ENCODE measurements at places on chromosomes 3 and 15.

- DNase-seq: no peak
Measured at GRCh38 chr3:9141928-9142289, 107.5 kb downstream of the SRGAP3 start.

- DNase-seq: no peak
Measured at GRCh38 chr3:115498421-115498820, 124.9 kb upstream of the GAP43 start.

- no peak for DNase-seq
Measured at GRCh38 chr15:70165716-70166284, 68.1 kb upstream of the TLE3 start.

DNA sequence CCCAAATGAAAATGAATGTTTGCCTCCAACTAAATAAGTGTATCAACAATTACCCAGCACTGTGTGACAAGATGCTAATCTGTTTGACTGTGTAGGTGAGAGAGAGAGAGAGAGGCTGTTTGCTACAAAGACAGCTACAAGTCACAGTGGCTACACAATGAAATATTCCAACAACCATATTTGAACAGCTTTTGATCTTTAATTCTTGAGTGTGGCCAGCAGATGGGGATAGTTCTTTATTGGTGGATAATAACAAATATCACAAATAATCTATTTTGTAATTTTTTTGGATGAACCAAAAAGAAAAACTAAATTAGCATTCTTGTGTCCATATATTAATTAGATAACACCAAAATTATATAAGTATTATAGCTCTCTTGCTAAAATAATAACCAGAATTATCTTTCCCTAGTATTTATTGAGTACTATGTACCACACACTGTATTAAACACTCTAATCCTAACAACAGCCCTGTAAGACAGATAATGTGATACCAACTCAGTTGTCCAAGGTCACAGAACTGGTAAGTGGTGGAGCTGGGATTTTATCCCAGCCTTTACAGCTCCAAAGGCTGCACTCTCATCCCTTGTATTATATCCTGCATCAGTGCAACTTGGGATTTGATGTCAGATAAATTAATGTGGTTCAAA lies 61.9 kb upstream of the C3orf80 start:
- DNase-seq: no peak

DNA sequence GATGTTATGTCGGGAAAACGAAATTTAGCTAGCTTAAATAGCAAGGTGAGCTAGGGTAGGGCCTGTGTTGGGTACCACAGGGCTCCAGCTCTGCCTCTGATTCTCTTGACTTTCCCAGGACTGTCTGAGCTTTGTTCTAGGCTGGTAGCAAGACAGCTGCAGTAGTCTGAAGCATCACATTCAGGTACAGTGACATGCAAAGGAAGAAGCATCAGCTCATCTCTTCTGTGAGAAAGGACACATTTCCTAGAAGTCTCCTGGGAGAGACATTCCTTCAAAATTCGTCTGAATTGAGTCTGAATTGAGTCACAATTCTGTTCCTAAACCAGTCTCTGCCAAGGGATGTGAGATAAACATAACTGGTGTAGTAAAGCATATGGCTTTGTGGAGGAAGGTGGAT lies 8.5 kb upstream of the UBXN7 start:
- DNase-seq: no peak

DNA sequence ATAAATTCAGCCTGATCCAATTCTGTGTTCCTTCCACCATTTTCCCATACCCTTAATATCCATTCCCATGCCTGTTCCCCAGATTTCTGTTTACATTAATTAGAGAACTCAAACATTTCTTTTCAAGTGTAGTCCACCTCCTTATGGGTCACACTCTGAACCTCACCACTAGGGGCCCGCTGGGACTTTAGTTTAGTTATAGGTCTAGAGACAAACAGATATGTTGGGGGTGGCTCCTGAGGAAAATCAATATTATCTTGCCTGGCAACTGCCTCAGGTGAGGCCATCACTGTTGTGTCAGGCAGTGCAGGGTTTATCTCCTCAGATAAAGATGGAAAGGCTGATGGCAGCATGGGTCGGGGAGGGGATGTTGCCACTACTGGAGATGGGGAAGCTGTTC lies 72.8 kb downstream of the CLDN1 start:
- DNase-seq: no peak

DNA sequence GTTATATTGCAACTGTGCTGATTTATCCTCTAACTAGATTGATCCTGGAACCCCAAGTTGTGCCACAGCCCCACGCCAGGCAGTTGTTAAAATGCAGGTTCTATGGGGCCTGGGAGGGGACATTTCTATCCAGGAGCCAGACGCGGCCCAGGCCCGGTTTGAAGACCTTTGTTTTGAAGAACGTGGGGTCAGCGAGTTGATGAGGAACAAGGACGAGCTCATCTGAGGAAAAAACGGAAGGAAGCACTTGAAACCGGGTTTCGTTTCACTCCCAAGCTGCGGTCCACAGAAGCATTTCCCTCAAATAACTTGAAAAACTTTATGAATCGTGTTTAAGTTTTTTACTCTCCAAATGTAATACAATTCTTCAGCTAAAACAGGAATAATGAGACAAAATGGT lies 76.4 kb downstream of the CHSY1 start:
- no peak for DNase-seq

DNA sequence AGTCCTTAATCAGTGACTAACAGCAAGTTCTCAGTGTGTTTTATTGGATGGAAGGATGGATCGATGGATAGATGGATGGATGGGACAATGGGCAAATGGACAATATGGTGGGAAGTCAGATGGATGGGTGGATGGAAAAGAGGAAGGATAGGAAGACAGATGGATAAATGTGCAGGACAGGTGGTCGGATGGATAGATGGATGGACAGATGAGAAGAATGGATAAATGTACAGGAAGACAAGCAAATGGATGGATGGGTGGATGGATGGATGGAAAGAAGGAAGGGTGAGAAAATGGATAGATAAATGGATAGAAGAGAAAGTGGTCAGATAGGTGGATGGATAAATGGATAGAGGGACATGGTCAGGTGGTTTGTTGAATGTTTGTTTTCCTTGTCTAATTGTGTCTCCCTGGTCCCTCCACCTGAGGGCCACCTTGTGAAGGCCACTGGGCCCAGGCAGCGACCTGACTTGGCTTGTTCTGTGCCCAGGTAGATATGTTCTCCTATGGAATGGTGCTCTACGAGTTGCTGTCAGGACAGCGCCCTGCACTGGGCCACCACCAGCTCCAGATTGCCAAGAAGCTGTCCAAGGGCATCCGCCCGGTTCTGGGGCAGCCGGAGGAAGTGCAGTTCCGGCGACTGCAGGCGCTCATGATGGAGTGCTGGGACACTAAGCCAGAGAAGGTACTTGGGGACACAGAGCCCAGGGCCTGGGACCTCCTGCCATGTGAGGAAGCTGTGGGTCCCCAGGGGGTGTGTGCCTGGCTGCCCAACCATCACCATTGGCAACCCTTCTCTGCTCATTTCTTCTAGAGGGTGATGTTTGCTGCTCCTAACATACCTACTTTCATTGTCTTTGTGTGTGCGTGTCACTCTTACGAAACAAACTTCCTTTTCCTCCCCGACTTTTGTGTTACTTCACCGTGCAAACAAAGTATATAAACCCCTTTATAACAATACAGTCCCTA lies 137.5 kb downstream of the LRRK1 start:
- DNase-seq: no peak

DNA sequence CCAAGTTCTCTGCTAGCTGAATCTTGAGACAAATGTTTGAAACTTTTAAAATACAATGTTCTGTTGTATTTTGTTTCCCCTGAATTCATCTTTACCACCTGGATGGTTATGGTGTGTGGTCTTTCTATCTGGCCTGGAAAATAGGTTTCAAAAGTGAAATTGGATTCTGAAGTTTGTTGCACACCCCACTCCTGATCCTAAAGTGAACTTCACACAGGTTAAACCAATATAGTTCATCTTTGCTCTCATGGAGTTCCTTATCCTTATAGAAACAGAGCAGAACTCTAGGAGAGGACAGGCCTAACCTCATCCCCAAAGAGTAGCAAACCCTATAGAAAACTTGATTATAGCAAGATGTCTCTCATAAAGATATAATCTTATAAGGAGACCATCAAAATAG lies 179.4 kb upstream of the BCL6 start:
- DNase-seq: no peak

GRCh38 chr3:12384451-12385233 lies 95.8 kb downstream of the PPARG start:
- no peak for DNase-seq

DNA sequence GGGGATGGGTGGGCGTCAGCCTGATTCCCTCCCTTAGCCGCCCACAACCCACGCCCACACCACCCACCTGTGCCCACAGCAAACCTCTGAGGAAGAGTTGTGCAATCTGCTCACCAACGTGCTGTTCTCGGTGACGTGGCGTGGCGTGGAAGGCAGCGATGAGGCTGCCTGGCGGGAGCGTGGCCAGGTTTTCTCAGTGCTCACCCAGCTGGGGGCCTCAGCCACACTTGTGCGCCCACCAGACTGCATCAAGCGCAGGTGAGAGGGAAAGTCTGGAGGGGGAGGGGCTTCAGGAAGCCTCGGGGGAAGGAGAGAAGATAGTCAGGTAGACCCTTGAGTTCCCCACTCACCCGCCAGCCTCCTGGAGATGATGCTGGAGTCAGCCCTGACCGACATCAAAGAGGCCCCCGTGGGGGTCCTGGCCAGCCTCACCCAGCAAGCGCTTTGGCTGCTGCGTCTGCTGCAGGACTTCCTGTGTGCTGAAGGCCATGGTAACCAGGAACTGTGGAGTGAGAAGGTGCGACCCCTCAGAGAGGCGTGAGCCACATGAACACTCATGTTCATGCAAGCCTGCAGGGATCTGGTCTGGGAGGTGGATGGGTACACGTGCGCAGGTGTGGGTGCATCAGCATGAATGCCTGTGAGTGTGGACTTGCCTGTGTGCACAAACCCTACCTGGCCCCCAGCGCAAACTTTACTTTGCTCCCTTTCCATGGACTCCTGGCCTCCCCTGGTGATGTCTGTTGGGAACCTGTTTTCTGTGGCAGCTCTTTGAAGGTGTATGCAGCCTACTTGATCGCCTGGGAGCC lies 21.7 kb downstream of the NBEAL2 start:
- DNase-seq: no peak

- DNase-seq: no peak
Measured at GRCh38 chr15:63318344-63318743, 40.9 kb downstream of the APH1B start.

DNA sequence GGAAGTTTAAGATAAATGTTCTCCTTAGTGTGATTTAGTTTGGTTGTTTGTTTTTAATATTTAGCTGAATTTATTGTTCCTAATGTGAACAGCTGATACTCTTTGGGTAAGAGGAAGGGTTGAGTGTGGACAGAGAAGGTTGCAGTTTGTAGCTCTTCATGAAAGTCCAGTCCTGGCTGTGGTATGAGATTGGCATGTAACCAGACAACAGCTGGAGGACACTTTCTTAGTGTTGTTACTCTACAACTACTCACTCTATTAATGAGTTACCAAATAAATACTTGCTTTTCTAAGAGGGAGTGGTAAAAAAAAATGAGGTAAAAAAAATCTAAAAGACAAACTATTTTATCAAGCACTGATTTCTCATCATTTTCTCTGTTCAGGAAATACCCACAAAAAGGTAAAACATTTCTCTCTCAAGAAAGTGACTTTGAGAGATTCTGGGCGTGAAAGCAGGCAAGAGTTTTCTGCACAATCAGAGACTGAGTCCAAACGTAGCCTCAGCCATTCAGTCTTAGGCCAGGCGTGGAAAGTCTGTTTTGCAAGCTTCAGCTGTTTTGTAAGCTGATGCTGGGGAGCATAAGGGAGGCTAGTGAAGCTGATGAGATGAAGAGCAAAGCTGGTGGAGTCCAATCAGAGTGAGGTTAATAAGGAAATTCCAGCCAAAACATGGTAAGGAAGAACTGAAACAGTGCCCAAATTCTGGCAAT lies 138.5 kb upstream of the ARPP21 start:
- DNase-seq: no peak

GRCh38 chr15:31269816-31270575 lies 56.6 kb upstream of the KLF13 start:
- DNase-seq: no peak

GRCh38 chr15:23415321-23415865 lies 31.6 kb downstream of the GOLGA6L2 start:
- DNase-seq: no peak

- no peak for DNase-seq
Measured at GRCh38 chr3:131036986-131037385, 10.3 kb downstream of the NEK11 start.

DNA sequence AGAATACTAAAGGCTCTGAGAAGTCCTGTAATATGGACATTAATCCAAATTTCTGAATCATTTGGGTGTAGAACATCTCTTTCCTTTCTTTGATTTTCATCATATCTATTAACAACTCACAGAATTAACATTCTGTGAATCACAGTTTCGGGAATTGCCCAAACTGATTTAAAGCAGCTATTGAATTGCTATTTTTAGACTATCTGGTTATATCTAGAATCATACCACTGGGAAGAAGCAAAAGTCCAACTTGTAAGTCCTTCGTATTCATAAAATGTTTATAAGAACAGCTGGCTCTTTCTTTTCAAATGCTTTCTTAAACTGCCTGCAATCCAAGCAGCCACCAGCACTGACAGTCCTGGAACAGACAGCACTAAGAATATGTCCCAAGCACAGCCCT lies 733.0 kb downstream of the NTRK3 start:
- no peak for DNase-seq

GRCh38 chr3:112375117-112375516 lies 42.2 kb downstream of the CD200 start:
- no peak for DNase-seq

DNA sequence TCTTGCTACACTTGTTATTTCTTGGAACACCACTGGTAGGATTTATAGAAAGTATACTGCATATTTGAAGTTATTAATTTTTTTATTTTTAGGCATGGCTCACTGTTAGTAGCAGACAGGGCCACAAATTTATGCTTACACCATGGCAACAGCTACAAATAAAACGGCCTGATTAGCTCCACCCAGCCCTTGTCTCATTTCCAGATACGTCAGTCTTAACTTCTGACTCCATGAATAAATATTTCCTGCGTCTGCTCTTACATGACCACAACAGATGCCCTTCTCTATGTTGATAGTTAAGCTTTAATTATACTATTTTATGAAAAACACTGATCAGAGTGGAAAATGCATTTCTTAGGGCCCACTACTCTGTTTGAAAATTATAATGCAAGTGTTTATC lies 62.3 kb upstream of the CPOX start:
- DNase-seq: no peak

DNA sequence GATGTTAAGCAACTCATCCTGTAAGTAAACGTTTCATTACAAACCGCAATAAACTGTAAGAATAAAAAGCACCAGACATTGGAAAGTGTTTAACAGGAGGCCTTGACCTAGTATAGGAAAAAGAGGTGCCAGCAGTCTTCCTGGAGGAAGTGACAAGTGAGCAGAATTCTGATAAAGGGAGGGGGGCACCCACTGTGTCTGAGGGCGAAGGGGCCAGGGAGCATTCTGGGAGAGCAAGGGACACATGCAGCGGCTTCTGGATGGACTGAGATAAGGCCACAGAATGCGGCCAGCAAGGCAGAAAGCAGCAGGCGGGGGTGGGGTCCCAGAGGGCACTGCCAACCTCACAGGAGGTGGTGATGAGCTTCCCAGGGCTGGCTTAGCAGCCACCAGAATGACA lies 80.2 kb downstream of the MTHFS start:
- no peak for DNase-seq

Data from anterior cingulate cortex (tissue), 58 donors.